Muscle of back (tissue), 13 donors: ENCODE measurements at places on chromosomes 1 and 21.

DNA sequence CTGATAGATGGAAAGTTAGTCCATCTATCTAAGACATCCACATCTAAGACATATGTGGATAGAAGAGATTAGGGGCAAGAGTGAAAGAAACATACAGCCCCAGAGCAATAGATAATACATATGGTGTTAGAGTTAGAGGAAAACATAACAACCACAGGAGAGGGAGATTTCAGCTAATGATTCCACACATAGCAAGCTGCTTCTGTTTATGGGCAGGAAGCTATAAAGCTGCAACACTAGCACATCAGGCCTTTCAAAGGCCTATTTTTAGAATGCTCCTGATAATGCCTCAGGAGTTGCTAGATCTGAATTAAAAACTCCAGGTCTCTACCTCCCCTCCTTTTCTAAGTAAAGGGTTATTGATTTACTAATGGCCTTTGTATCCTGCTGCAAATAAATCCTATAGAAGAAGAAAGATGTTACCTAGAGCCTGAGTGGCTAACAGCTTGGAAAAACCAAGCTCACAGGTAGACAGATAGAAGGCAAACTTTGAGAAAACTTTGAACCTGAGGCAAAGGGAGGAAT lies 36.1 kb downstream of the BRINP2 start:
- DNase-seq, result no peak

GRCh38 chr1:237411621-237412020 lies 369.6 kb downstream of the RYR2 start:
- no peak for DNase-seq

DNA sequence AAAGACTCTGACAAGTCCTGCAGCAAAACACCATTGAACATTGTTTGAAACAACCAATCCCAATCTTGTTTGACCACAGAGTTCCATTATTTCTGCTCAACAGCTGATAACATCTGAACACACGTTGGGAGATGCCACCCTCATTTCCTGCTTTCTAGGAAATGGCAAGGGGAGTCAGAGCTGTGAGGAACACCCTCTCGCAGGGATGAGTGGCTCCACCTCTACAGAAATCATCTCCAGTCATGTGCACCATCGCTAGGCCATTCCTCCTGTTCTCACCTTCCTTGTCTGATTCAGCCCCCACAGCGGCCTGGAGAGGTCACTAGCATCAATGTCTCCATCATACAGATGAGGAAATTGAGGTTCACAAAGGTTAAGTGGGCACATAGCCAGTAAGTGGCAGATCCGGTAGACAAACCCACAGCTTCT lies 22.4 kb upstream of the RUNX3 start:
- no peak for DNase-seq

DNA sequence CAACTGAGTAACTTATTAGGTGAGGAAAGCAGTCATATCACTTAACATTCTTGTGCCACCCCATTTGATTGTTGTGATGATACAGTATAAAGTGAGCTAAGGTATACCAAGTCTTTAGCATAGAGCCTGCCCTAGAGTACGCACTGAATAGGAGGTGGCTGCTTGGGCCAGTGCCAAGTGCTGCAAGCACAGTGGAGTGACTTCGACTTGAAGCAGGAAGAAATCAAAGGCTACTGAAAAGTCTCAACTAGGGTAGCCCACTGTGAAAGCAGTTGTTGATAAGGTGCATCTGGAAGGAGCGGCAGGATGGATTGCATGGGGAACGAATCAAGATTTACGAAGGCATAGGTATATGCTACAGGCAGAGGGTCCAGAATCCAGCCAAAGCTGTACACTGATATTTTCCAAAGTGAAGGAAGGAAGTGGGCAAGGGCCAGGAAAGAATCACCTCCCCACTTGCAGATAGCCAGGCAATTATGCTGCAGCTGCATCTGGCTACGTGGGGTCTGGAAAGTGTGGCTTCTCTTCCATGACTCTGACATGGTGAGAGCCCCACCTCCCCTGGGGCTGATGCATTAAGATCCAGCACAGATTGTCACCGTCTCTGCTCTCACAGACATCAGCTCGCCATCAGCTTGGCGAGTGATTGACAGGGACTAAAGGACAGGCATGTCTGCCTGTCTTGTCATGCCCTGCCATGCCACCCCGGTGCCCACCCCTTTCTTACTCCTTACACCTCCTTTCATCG lies 287.0 kb upstream of the PLXNA2 start:
- no peak for DNase-seq

- DNase-seq, result no peak
Observed at GRCh38 chr1:20308569-20308968, 17.9 kb downstream of the VWA5B1 start.

DNA sequence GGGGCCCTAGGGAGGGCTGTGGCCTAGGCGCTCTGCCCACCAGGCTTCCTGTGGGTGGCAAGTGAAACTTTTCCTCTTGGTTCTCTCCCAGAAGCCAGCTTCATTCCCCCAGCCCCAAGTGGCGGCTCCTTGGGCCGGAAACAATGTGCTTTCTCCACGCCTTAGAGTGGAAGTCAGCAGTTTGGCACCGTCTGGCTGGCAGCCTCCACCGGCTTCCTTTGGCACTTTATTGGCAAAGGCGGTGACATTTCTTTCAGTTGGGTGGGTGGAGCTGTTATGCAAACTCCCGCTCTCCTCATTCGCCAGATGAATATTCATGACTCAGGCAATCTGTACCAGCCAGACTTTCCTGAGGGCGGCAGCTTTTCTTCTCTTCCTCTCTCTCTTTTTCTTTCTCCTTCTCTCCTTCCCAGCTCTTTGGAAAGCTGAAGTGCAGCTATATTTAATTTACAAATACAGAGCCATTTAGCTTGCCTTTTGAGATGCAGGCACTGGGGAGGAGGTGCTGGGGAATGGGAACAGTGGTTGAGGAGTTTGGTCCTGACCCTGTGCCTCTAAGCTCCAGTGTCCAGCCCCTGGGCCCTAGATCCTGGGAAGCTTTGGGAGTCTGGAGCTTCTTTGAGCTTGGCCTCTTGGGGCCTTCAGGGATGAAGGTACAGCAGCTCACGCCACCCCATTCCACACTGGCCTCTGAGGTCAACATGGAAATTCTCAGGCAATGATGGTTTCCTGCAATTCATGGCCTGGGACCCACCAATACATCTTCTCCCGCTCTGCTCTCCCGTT lies 67.8 kb upstream of the POU3F1 start:
- DNase-seq, result peak; percentile 26

DNA sequence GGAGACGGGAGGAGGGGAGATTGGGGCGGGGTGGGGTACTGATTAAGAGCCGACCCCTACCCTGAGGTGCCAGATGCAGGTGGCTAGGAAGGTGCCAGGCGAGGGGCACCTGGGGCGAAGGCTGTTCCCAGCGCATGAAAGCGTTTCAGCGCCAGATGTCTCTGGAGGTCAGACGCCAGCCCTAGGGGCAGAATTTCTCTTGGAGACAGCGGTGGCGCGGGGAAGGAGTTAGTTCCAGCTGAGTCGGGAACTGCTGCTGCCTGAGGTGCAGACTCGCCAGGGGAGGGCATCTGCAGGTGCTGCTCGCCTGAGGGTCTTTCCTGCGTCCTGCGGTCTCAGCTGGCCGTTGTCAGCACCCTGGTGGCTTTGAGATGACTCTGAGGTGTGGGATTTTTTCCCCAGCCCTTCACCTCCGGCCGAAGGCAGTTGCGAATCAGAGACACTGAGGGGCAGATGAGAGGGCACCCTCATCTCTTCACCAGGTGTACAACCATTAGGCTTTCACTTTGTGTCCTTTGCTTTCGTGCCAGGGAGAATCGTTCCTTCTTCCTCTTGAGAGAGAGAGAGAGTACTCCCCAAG lies 539 bp downstream of the CGN start:
- no peak for DNase-seq

DNA sequence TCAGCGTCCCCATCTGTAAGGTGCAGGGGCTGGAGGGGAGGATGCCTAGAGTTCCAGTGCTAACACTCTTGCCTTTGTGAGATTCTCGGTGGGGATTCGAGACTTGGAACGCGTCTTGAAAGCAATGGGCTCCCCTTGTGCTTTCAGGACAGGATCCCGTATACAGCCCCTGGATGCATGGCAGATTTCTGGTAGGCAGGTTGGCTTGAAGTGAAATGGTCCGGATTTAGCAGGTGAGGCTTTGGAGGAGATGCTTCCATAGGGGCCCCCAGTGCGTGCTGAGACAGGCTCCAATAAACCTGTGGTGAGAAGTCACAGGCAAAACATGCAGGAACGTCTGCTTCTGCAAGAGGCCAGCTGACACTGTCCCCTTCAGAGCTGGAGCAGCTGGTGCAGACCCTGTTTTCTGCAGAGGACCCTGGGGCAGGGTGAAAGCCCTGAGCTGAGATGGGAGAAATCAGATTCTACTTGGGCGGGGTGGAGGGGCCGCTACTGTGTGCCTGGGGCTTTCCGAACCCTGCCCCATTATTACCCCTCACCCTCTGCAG lies 270.4 kb downstream of the PTPRU start:
- DNase-seq, result no peak

- DNase-seq, result no peak
Observed at GRCh38 chr1:93501399-93501798, 53.5 kb downstream of the FNBP1L start.

DNA sequence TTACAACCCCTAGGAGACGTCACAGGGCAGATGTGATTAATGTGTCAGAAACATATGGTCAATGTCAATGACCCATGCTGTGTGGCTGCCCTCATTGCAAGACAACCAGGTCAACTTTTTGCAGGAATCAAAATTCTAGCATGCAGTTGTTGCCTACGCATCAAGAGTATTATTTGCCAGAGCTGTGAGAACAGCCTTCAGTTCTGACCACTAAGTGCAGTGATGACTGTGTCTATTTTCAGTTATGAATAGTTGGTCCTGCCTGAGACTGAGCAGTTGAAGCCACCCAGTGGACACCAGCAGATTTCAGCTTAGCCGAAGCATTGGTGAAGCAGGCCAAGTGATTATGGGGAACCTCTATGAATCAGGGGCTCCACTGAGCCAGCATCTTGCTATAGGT lies 47.3 kb downstream of the LYPLAL1 start:
- no peak for DNase-seq

DNA sequence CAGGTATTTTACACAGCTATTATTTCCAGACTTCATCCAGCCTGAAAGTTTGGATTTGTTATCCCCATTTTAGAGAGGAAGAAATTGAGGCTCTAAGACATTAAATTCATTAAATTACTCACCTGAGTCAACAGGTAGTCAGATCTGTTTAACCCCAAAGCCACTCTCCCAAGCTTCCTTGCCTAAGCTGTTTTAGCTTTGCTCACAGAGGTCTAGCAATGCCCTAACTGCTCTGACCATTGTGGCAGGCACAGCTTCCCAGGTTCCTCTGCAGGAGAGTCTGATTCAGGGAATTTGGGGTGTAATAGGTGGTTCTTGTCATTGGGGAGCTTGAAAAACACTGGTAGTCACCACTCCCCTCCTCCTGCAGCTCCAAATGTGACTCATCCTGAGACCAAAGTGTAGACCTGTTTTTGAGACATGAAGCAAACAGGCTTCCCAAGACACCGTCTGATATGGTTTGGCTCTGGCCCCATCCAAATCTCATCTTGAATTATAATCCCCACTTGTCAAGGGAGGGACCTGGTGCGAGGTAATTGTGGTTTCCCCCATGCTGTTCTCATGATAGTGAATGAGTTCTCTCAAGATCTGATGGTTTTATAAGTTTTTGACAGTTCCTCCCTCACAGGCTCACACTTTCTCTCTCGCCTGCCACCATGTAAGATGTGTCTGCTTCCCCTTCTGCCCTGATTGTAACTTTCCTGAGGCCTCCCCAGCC lies 142.8 kb upstream of the DNAH14 start:
- no peak for DNase-seq

DNA sequence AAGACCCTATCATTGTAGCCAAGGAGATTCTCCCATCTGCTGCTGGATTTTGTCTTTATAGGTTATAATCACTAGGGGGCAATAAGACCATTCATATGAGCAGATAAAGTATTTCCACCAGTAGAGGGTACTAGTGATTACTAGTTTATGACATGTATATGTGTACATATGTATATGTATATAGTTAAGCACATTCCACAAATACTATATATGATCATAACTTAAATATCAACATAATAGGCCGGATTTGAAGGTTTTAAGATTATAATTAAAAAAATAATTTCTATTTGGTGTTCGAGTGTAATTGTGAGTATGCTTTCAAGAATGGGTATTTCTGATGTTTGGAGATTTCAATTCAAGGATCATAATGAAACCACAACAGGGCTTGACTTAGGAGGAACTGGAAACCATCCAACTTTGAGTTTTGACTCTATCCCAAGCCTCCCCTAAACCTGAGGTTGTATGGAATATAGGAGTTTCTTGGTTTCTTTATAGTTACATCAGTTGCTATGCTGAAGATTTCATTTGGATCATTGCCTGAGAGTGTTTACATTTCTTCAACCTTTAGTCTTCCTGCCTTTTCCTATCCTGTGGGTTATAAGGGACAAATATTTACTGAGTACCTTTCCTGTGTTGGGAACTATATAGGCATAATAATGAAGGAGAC lies 16.9 kb downstream of the TCEANC2 start:
- DNase-seq, result peak; percentile 53

GRCh38 chr1:229563241-229563640 lies 4.7 kb upstream of the ABCB10 start:
- no peak for DNase-seq

DNA sequence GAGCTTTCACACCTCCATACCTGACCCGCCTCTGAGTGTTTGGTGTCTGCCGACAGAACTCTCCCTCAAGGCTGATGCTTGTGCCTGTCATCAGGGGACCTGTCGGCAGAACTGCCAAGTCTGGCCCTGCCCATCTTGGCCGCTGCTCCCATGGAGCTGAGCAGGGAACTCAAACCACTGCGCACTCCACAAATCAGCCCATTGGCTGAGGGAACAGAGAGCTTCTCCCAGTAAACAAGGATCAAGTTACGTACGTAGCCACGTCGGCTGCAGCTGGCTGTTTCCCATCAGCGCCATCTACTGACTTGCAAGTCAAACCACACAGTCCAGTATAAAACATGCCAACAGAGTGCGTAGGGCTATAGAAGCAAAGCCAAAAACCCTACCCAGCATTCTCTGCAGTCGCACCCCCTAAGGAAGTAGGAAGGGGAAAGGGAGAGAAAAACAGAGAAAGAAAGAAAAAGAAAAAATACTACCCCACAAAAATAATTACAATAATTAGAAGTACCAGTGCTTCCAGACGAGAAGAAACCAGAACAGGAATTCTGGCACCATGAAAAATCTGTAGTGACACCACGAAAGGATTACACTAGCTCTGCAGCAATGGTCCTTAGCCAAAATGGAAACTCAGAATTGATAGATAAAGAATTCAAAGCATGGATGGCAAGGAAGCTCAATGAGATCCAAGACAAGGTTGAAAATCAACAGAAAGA lies 13.1 kb downstream of the KRTAP13-1 start:
- peak; percentile 15 for DNase-seq

GRCh38 chr1:230401763-230402294 lies 24.3 kb downstream of the PGBD5 start:
- DNase-seq, result peak; percentile 10

DNA sequence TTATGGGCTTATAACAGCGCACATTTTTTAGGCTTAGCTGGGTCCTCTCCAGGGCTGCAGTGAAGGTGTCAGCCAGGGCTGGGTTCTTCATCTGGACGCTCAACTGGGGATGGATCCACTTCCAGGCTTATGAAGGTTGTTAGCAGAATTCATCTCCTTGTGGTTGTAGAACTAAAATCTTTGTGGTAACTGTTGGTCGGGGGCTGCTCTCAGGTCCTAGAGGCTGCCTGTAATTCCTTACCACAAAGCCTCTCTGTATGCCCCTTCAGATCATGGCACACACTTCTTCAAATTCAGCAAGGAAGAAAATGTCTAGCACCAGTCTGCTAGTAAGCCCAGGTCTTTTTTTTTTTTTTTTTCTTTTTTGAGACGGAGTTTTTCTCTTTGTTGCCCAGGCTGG lies 40.9 kb upstream of the EPS8L3 start:
- no peak for DNase-seq

- no peak for DNase-seq
Observed at GRCh38 chr1:116754198-116754977, at the start of gene CD2. CD2 (plus strand) TSS chr1:116754430; CDS start chr1:116754493, 63 bp downstream.
